ENCODE measurements at places on chromosomes 16 and 17.

DNA sequence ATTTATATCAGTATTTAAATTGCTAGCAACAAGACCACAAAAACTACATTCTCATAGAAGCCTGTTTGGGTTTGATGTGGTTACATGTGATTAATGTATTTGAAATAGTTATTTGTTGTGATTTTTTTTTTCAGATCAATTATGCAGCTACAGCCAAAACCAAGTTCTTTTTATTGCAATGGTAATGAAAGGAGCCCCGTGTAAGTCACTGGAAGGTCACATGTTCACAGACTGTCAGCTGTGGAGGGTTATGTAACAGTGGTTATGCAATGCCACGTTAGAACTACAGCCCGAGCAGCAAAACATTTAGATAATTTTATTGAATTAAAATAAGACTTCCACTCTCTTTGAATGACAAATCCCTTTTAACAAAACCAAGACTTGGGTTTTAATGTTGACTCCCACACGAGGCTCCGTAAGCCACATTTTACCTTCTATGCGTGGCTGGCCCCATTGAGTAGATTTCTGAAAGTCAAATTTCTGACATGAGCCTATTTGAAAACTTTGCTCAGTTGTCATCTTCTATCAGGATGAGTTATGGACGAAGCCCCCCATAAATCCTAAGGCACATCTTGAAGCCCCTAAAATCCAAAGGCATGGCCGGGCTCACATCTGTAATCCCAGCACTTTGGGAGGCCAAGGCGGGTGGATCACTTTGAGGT, 41.8 kb upstream of the SEC14L1 start:
- peak; percentile 78 for DNase-seq

DNA sequence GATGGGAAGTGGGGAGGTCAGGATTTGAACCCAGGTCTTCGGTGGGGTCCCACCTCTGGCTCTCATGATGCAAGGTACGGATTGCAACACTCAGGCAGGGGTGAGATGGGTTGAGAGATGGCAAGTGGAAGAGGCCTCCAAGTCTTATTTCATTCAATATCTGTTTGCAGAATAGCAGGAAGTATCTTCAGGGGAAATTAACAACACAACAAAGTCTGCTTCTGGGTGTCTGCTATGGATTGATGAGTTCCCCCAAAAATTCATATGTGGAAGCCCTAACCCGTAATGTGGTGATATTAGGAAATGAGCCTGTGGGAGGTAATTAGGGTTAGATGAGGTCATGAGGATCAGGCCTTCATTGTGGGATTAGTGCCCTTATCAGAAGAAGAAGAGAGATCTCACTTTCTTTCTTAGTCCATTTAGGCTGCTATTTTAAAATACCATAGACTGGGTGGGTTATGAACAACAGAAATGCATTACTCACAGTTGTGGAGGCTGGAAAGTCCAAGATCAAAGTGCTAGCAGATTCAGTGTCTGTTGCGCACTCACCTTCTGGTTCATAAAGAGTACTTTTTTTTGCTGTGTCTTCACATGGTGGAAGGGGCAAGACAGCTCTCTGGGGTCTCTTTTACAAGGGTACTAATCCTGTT, 4.4 kb upstream of the CD300H start:
- no peak for DNase-seq

GRCh38 chr16:47483616-47484015, 22.5 kb downstream of the PHKB start:
- no peak for DNase-seq

GRCh38 chr16:68194251-68194650, 41.7 kb downstream of the ESRP2 start:
- DNase-seq = no peak

- no peak for DNase-seq
Measured at GRCh38 chr16:48062681-48063080, 93.1 kb downstream of the ABCC12 start.

DNA sequence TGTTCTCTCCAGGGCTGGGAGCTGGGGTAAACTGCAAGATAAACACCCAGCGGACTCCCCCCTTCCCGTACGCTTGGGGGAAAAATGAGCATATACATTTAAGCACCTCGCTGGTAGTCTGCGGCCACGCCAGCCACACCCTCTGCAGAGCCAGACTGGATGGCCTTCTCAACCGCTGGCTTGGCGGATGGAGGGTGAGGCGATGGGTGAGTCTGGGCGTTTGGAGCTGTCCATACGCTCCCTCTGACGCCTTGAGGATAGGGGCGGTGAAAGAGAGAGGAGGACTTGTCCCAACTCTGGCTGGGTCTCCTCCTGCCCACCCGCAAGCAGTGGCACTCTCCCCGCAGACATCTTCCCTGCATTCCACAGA, 1.0 kb downstream of the ITGA3 start:
- no peak for DNase-seq

GRCh38 chr17:64315032-64315490, 52.0 kb upstream of the TEX2 start:
- no peak for DNase-seq

DNA sequence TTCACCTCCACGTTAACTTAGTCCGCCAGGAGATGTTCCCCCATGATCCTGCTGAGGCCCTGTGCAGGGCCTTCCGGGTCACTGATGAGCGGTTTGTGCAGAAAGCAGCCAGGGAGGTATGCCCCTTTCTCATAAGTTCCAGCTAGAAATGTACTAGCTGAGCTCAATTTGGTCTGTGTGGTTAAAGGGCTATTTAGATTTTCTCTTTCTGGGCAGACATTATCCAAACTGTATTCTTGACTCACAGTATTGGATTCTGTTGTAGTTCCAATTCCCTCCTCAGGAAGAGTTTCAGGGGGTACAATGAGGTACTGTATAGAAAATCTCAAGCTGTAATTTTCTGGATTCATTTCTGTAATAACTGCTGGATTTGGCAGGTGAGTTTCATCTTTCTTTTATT, 137.1 kb downstream of the TRIM37 start:
- no peak for DNase-seq

DNA sequence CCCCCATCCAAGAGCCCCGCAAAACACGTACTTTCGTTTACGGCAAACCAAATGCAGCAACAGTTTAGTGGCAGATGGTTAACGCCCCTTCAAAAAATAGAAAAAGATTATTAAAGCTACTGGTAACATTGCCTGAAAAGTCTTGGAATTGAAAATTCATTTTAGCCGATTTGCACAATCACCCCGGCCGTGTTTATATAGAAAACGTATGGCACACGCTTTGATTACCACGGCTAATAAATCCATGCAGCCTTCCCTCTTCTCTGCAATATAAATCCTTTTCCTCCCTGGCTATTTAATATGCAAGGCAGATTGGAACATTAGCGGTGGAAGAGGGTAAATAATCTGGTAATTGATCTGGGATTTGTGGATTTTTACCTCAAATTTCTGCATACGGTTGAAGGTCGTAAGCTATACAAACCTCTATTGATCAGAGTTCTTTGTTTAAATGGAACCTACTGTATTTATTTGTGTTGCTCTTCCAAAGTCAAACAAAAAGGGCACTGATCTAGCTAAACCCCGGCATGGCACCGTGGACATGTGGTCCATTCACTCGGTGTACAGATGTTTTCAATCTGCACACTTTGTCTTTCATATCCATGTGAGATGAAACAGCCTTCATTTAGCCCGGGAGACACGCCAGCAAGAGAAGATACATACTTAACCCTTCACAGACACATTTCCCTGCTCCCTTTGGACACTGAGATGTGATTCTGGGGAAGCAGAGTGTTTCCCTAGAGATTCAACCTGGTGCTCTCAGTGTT, 238.1 kb upstream of the MAF start:
- DNase-seq = no peak

DNA sequence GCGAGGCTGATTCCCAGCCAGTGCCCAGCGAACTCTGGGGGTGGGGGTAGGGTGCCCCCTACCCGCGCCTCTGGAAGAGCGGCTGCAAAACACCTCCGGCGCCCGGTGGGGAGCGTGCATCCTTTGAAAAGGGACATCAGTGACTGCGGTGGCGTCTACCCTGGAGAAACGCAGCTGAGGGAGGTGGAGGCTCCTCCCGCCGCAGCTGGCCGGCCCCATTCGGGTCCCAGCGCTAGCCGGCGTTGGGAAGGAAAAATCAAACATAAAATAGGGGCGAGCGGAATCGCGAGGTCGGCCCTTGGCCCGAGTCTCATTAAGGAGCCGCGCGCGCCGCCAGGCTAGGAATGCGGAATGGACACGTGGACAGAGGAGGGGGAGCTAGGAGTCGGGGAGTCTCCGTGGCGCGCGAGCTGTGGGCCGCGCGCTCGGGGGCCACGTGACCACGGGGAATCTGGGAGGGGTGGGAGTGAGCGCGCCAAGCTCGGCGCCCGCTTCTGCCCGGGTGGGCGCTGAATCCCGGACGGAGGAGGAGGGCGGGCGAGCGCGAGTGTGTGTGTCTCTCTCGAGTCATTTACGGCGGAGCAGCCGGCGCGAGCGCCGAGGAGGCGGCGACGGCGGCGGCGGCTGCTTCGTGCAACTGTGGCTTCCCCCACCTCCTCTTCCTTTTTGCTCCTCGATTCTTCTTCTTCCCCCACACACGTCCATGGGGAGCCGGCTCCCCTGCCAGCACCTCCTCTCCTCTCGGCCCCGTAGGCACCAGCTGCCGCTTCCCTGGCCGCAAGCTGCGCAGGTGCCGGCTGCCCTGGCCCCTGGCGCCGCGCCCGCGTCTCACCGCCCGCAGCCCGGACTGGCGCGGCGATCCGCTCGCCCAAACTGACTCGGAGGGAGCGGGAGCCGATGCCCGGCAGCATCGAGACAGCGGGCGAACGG, at the start of gene TMEM132E:
TMEM132E (plus strand) TSS at position 566 of the 930 bp plus-strand sequence. CDS start 1,495 bp downstream, outside the sequence.
- DNase-seq = no peak

DNA sequence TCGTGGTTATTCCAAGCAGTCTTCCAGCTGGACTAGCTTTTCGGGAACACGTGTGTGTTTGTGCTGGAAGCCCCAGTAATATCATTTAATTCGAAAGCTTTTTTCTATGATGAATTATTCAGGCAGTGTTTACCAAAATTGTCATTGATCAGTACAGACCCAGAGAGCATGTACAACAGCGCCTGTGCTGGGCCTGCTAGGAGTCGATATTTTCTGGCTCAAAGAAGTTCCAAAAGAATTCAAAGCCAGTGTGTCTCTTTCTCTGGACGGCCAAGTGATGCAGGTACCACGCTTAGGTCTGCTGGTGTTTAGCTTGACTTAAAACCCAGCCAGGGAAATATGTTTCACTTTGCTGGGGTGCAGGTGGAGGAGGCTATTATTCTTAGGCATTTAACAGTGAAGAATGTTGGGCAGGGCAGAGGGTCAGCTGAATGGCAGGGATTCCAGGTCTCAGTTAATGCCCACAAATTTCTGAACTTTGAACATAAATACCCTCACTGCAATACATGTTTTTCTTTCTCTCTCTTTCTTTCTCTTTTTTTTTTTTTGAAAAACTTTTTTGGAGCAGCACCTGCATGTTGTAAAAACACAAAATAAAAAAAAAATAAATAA, 401.3 kb downstream of the WWOX start:
- DNase-seq = no peak

- peak; percentile 38 for DNase-seq
Measured at GRCh38 chr17:4708436-4708835, 2.0 kb upstream of the ARRB2 start.

DNA sequence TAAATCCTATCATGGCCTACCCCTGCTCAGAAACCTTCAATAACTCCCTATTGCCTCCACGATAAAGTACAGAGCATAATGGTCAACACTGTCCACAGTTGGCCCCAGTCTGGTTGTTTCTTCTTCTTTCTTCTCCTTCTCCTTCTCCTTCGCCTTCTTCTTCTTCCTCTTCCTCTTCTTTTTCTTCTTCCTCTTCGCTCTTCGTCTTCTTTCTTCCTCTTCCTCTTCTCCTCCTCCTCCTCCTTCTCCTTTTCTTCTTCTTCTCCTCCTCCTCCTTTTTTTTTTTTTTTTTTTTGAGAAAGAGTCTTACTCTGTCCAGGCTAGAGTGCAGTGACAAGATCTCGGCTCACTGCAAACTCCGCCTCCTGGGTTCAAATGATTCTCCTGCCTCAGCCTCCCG, 23.8 kb downstream of the MRM1 start:
- no peak for DNase-seq

- DNase-seq = no peak
Measured at GRCh38 chr17:39919087-39919683, 750 bp upstream of the GSDMB start.

- DNase-seq = no peak
Measured at GRCh38 chr17:33521784-33522183, 228.7 kb upstream of the ASIC2 start.

- no peak for DNase-seq
Measured at GRCh38 chr16:77869997-77870813, 81.8 kb downstream of the VAT1L start.

DNA sequence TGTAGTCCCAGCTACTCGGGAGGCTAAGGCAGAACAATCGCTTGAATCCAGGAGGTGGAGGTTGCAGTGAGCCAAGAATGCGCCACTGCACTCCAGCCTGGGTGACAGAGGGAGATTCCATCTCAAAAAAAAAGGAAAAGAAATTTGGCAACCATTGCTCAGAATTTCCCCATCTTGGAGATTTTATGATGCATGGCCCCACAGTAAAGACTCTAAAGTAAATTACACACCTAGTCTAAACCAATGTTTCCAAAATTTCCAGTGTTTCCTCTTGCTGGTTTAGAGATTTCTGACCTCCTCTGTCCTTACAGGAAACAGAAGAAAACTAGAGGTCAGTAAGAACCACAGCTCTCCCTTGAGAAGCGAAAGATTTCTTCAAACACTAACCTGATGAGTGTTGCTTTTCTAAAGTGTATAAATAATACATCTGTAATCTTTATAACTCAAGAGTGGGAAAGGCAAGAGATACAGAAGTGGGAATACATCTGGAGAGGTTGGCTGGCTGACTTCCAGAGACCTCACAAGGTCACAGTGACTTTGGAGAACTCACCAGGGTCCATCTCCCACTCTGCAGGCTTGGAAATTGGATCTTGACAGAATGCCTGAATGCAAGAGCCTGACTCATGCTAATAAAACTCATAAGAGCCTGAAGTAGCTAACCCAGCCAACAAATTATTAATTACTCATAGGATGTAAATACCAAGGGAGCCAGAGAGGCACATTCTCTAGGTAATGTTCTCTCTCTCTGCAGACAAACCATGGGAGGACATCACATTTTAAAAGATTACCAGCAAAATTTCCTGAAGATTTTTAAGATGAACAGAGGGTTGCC, 8.8 kb downstream of the ADAT1 start:
- no peak for DNase-seq

DNA sequence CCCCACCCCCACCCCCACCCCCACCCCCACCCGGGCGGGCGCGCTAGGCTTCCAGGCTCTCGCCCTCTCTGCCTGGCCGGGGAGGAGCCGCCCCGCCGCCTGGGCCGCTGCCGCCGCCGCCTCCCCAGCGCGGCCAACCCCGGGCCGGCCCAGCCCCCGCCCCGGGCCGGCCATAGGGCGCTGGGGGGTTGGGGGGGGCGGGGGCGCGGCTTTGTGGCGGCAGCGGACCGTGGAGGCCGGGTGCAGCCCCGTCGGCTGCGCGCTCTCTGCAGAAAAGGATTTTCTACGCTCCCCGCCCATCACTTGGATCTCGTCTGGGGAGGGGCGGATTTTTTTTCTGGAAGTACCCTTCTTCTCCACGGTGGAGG, 230.9 kb downstream of the MRTFB start:
- no peak for DNase-seq

Measured in CD8-positive, alpha-beta memory T cell (primary cell).